ENCODE measurements at places on chromosomes 1 and 21. TPM values are rescaled to one million over a fixed set of nuclear protein-coding genes. Genes with fewer than 3 reads are reported as not detected.

Gene GNAT2
- polyA plus RNA-seq: not detected

Gene ITLN2
- polyA plus RNA-seq: 1.9 TPM

Gene S1PR1
- 10.0 TPM for polyA plus RNA-seq

Gene LRRC3
- 18.8 TPM for polyA plus RNA-seq

Gene GJA5
- polyA plus RNA-seq: 5.1 TPM

Gene IFNLR1
- polyA plus RNA-seq: 11.7 TPM

Gene SMIM11
- polyA plus RNA-seq: 11.8 TPM

Gene CCDC185
- not detected for polyA plus RNA-seq

Gene CD53
- 19.2 TPM for polyA plus RNA-seq

GRCh38 chr1:205932776-205933175, 10.5 kb downstream of the SLC26A9 start:
- no peak for DNase-seq

DNA sequence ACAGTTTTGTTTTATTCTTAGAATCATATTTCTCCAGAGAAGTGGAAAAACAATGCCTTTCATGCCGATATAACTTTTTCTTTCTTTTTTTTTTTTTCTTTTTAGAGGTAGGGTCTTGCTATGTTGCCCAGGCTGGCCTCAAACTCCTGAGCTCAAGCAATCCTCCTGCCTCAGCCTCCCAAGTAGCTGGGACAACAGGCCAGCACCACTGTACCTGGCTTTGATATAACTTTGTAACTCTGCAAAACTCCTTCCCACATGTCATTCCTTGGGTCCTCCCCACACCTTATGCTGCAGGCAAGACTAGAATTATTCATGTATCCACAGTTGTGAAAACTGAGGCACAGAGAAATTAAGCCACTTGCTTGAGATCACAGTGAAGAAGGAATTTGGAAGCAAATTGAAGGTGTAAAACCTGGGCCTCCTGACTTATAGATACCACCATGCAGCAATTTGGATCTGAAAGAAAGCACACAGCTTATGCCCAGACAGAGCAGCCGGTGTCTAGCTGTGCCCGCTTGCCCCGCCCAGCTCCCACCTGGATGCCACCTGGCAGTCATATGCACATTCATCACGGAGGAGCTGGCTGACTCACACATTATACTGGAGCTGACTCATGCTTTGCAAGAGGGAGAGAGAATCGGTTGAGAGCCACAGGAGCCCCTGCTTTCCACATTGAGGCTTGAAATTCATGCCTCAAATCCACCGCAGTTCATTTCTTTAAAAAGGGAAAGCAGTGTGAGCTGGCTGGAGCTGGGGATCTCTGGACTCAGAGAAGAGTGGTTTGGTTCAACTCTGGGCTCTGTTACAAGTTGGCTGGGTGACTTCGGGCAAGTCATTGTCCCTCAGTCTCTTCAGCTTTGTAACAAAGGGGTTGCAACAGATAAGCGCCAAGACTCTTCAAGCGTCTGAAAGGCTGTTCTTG, 8.3 kb upstream of the SLC2A1 start:
- DNase-seq: peak; percentile 87

GRCh38 chr1:200336901-200337391, 72.9 kb downstream of the ZNF281 start:
- DNase-seq: no peak

GRCh38 chr1:92701147-92701546, 83.8 kb downstream of the EVI5 start:
- no peak for DNase-seq

- no peak for DNase-seq
Observed at GRCh38 chr1:213484333-213484732, 433.3 kb downstream of the RPS6KC1 start.

DNA sequence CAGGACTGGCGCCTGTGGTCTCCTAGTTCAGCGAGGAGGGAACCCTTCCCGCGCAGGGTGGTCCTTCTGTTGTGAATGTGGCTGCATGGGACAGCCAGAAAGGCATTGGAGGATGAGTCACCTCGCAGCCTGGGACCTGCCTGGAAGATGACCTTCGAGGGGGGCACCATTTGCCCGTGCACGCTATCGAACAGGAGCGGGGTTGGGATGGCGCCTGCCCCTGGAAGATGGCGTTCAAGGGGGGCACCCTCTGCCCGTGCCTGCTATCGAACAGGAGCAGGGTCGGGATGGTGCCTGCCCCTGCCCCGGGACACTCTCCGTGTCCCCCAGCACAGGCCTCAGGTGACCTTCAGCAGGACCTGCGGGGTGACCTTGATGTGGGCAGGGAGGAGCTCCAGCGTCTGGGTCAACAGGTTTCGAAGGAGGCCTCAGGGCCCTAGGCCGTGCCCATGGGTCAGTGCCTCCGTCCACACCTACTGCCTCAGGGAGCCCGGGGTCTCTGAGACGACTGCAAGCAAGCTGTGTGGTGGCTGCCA, 1.7 kb upstream of the ACTRT2 start:
- DNase-seq: no peak

DNA sequence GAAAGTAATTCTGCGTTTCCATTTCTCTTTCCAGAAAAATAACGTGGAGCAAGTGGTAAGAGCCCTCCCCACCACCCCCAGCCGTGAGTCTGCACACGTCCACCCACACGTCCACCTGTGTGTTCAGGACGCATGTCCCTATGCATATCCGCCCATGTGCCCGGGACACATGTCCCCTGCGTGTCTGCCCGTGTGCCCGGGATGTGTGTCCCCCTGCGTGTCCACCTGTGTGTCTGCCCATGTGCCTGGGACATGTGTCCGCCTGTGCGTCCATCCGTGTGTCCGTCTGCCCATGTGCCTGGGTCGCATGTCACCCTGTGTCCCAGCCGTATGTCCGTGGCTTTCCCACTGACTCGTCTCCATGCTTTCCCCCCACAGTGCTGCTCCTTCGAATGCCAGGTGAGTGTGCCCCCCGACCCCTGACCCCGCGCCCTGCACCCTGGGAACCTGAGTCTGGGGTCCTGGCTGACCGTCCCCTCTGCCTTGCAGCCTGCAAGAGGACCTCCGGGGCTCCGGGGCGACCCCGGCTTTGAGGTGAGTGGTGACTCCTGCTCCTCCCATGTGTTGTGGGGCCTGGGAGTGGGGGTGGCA, 5.6 kb downstream of the COL6A1 start:
- no peak for DNase-seq

GRCh38 chr21:43735236-43736091, 16.5 kb downstream of the PDXK start:
- no peak for DNase-seq

DNA sequence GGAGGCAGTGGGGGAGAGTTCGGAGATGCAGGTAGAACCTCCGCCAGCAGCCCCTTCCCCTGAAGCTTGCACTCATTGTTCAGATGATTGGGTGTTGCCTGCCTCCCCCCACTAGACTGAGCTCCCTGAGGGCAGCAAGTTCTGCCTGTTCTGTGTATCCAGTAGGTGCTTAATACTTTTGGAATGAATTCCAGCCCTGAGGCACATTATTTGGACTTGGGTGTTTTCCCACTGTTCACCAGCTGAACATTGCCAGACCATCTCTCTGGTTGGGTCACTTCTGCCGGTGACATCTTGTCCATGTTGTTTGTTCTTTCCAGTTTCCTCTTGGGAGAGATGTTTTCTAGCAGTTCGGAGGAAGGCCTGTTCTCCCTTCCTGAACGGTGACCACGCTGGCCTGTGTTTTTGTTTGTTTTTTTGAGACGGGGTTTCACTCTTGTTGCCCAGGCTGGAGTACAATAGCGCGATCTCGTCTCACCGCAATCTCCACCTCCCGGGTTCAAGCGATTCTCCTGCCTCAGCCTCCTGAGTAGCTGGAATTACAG, 48.7 kb downstream of the SPSB1 start:
- DNase-seq: no peak

Data from large intestine (tissue), 12 donors.